ENCODE measurements at places on chromosomes 4 and X.

DNA sequence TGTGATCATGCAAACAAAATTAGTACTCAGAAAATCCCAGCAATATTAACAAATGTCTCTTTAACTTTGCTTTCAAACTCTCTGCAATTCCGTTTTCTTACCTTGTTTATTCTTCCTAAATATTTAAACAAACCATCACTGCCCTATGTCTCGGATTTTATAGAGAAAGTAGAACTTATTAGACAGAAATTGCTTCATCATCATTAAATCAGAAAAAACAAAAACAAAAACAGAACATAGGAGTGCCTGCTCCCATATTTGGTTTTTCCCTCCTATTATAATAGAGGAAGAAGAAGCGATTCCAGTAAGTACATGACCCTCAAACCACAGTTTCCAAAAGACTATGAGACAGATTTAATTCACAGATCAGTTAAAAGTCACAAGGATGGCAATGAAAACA lies 1228.0 kb downstream of the RPA4 start:
- DNase-seq = no peak

GRCh38 chrX:55490121-55490520 lies 473 bp upstream of the USP51 start:
- no peak for DNase-seq

DNA sequence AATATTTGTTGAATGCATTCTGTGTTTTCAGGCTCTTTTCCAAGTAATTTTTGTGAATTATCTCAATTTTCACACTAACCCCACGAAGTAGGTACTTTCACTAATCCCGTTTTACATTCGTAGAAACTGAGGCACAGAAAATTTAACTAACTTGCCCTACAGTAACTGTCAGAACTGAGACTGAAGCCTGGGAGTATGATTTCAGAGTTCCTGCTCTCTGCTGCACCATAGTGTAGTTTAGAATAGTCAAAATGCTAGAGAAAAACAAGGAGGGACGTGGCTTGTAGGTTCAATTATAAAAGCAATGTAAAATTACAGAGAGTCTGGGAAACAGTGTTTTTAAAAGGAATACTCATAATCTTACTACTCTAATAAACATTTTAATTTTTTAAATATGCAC lies 2.2 kb downstream of the CLCN3 start:
- DNase-seq = no peak

GRCh38 chr4:26299254-26299882 lies 21.4 kb upstream of the RBPJ start:
- no peak for DNase-seq

GRCh38 chrX:68917799-68918198 lies 89.0 kb downstream of the EFNB1 start:
- DNase-seq = no peak

DNA sequence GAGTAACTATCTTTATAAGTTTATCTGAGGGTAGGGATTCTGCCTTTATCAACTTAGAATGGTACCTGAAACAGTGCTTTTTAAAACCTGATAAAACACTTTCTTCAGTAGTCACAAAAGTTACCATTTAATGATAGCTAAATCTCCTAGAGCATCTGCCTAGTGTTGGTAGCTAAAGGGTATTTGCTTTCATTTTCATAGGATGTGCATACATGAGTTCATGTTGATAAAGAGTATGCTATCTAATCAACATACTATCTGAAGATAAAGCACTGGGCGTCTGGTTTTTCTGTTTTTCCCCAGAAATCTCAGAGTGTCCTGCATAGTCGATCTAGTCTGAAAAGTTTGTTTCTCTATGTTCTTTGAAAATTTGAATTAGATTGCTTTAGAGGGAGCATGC lies 75.1 kb downstream of the ADGRL3 start:
- no peak for DNase-seq

GRCh38 chr4:1244978-1245471 lies 3.9 kb downstream of the CTBP1 start:
- DNase-seq = no peak

GRCh38 chrX:13703589-13703988 lies 14.7 kb downstream of the RAB9A start:
- no peak for DNase-seq

DNA sequence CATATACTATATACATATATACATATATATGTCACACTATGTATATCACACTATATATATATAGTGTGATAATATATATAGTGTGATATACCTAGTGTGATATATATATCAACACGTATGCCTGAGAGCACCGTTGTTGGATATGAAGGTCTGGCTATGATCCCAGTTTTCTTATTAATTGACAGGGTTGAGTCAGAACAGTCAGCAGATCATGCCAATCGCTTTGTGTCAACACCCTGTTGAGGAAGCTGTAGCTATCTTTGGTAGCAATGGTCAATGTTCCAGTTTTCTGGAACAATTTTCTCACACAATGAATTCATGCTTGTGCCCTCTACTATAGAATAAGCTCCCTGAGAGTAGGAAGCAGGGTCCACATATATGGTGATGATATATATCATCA lies 496.0 kb upstream of the AGA start:
- no peak for DNase-seq

DNA sequence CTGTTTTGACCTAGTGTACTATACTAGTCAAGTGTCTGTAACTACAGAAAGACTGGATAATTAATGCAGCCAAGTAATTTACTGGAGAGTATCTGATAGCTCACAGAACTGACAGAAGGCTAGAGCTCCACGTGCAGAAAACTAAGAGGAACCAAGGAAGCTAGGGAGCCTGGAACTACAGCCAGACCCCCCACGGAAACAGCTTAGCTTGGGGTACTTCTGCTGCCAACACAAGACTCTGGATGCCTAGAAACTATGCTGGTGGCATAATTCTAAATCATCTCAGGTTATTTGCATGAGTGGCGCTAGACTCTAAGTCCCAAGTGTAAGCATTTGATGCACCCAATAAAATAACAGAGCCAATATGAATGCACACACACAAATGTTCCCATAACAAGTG lies 26.5 kb downstream of the HUWE1 start:
- DNase-seq = no peak

GRCh38 chrX:131577999-131578734 lies 34.3 kb downstream of the OR13H1 start:
- no peak for DNase-seq

DNA sequence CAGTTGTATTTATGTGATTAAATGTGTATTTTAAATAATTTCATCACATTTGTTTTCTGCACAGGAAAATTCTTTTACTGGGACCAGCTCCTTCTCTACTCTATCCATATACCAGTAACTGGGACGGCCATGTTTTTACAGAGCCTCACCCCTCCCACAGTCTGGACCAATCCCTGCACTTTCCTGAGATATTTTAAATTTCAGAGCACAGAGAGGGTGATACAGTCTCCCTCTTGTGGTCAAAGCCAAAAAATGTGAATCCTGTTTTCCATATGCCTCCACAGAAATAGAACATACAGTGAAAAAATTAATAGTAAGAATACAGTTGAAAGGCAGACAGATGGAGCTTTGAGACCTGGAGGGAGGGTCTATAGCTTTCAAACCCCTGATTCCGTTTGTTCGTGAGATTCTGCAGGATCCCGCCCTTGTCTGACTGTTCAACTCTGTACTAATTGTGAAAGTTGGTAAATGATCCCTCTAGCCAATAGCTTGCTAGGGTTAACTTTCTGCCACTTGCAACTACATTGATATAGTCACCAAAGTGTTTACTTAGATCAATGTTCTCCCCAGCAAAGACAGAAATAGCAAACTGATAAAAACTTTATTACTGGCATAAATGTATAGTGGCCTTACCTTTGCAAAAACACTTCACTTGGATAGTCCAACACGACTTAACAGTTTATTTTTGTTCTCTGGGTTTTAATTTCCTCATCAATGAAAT lies 172.2 kb downstream of the PPARGC1A start:
- peak; percentile 17 for DNase-seq

- peak; percentile 86 for DNase-seq
Observed at GRCh38 chr4:13559413-13559812, 15.1 kb upstream of the NKX3-2 start.

- peak; percentile 75 for DNase-seq
Observed at GRCh38 chr4:19776021-19776459, 475.7 kb upstream of the SLIT2 start.

GRCh38 chrX:66914080-66914479 lies 275.2 kb upstream of the EDA2R start:
- DNase-seq = no peak

GRCh38 chr4:146267826-146268225 lies 53.5 kb downstream of the REELD1 start:
- no peak for DNase-seq

GRCh38 chr4:10787365-10787764 lies 102.8 kb upstream of the CLNK start:
- no peak for DNase-seq

DNA sequence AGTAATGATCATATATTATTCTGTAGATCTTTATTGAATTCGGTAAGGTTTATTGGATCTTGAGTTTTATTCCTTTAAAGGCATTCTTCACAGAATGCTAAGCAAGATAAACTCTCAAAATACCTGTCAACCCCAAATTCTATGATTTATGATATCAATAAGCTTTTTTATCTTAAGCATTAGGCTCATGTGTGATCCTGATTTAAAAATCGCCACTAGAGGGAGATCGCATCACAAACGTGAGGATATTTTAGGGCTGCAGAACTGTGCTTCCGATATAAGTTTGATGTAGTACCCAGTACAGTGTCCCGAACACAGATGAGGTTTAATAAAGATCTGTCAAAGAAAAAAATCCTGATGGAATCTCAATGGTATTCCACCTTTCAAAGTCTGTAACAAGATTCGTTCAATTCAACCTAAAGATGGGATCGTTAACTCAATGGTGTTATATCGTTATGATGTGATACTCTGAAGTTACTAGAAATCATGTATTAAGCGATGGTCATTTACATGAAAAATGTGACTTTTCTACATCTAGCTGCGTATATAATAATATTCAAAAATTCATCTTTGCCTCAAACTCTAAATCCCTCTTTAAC lies 169.0 kb downstream of the CORIN start:
- DNase-seq = peak; percentile 66

- peak; percentile 100 for DNase-seq
Observed at GRCh38 chr4:53688186-53688790, 97.0 kb upstream of the LNX1 start.

GRCh38 chr4:102883278-102883677 lies 14.5 kb downstream of the CISD2 start:
- DNase-seq = no peak

DNA sequence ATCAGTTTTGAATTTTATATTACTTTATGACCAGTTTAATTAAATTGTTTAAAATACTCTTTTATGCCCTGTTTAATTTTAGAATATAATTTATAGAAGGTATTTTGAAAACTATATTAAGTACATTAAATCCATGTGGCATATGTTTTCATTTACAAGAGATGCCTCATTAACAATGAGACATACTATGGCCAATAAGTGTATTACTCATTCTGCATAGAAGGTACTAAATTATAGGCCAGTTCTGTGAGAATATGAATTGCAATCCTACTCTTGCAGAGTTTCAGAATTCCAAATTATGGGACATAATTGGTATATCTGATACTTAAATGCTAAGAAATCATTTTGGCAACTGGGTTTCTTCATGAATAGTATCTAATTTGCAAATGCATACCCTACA lies 951.1 kb downstream of the FAT4 start:
- DNase-seq = peak; percentile 59

Measured in fibroblast of upper back skin (primary cell).